NCI-H510A (cell line): ENCODE measurements at places on chromosomes 11 and 22.

DNA sequence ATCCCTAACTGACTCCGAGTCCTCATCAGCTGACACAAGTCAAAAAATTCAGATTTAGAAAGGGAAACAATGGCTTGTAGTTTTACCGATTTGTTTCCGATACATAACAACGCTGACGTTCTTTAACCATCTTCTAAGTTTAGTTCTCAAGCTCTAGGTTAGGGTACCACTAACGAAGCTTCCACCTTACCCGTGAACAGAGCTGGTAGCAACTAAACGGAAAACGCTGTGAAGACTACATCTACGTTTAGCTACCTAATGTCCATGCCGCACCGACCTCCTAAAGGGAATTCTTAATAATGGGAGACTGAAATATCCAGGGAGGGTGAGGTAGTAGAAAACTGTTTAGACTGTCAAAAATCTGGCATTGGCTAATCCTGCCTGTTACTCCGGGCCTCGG, 1.0 kb downstream of the NUP98 start:
- DNase-seq: no peak

DNA sequence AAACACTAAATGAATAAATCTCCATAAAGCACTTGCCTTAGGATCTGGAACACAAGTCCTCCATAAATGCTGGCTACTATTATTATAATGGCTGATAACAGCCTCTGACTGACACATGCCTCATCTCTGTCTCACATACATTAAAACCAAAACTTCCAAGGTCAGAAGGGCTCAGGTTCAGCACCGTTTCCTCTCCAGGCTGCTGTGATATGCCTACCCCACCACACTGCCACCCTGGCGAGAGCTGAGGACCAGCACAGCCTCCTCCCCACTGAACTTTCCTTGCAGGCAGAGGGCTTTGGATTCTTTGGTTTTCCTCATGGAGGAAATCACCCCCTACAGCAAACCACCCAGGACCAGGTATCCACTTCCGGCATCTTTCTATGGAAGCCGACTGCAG, 112.8 kb downstream of the ABTB2 start:
- DNase-seq: no peak

DNA sequence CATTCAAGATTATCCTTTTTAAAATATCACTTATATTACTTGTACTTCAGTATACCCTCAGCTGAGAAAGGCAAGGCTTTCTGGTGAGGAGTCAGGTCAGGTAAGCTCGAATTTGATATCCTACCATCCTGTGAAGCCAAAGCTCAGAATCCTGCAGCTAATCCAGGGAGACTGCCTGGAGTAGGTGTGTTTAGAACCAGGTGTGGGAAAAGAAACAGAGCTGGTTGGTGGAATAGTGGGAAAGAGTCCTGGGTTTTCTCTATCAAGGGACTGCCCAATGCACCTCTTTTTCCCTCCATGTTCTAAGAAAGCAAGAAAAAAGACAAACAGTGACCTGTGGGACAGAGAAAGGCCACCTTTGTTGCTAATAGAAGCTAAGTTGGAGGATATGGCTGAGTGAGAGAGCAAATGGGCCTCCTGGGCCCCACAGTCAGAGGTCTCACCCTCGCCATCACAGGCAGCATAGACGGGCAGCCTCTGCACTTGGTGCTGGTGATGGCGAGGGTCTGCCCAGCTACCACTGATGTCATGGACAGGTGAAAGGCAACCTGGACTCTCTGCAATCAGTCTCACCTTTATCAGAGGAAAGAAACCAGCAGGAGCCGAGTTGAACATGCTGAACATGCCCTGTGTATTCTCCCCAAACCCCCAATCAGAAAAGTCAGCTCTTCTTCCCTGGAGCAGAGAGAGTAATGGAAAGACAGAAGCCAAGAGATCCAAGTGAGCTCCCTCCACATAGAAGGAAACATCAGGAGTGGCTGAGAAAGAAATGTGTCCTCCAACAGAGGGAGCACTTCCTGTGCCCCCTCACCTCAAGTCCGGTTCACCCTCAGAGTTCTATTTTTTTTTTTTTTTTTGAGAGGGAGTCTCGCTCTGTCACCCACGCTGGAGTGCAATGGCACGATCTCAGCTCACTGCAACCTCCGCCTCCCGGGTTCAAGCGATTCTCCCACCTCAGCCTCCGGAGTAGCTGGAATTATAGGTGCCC, 491.3 kb downstream of the BUD13 start:
- no peak for DNase-seq

DNA sequence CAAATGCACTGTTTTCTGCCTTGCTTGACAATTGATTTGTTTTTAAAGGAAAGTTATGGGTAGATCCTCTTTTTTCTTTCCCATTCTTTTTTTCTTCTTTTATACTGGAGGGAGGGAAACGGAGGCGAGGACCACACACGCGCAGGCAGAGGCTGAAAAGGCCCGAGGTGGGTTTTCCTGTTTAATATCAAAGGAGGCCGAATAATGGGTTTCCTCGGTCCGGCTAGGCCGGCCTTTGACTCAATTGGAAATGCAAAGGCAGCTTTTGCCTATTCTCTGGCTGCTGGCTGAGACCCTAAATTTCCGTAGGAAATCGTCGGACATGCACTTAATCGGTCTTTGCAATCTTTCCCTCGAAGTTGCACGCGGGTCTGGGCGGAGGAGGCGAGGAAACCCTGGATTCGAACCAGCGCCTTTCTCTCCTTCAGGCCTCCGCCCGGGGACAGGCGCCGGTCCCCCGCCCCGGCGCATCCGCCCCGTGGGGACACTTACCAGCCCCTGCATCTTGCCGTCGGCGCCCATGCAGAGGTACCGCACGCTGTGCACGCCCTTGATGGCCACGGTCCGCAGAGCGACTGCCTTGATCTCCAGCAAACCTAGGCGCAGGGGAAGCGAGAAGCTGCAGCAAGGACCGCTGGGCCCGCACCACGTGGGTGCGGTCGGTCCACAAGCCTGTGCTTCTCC, 911 bp downstream of the FGF19 start:
- no peak for DNase-seq

- DNase-seq: no peak
Measured at GRCh38 chr11:43697679-43698078, 17.1 kb downstream of the HSD17B12 start.

DNA sequence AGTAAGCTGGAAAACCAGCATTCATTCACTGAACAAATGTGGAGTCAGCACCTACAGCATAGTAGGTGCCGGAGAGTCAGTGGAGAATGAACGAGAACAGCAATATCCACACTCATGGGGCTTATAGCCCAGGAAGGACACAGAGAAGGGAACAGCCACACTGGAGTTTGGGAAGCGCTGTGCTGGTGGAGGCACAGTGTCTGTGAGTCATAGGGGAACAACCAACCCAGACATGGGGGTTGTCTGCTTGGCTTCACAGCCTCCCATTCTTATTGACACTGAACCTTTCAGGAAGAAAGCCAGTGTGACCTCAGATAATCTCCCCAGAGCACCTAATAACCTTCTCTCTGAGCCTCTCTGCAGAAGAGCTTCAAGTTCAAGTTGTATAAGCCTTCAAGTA, 56.6 kb upstream of the UBASH3B start:
- no peak for DNase-seq

DNA sequence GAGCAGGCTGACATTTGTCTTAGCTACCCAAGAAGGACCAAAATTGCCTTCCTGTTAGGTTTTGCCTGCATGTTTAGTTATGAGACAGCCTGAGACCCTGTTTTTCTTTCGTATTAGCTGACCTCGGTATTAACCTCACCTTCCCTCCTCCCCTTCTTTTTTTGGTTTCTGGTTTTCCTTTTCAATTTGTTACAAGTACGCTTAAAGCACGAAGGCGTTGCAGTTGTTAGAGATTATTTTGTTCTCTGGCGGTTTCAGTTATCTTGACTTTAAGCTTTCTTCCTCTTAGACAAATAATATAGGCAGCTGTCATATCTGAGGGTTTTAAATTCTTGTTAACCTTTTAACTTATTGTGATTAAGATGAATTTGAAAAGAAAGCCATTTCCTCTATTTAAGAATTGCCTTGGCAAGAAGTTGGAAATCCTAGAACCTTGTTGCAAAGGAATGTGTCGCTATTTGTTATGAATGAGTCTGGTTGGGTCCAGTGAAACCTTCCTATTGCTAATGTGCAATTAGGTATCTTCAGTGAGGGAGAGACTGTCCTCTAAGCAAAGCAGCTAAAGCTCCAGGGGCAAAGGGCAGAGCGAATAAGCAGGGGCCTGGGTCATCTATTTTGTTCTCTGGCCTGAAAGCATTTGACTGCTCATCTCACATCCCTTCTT, 45.7 kb downstream of the PACS1 start:
- DNase-seq: no peak
